ENCODE measurements at places on chromosomes 12 and 14.

DNA sequence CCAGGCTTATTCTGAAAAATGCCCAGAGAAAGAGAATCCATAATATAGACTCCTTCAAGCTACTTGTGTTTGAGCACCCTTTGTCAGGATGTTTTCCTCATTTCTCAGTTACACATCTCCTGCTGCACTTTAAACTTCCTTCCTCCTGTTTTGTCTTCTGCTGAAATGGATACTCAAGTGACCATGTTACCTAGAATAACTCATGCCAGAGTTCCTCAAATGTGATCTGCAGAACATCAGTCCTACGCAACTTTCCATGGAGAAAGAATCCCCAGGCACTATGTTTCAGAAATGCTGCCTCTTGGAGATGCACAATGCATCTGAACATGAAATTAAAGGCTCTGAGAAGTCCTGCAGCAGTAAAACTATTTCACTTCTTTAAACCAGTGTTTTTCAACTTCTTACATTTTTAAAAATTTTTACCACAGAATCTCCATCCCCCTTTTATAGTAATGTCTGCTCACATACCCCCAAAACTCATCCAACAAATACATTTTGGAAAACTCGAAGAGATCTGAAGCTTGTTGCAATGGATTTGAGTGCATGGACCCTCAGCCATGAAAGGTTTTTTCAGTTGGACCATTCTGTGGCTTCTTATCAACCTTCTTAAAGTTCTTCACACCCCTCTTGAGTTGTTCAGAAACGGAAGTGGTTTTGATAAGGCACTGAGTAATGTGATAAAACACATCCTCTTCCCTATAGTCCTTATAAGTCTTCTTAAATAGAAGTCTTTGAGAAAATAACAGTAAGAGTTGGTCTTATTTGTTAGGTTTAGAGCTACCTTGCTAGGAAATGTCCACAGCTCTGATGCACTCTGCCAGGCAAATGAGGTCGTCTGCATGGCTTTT, 84.5 kb upstream of the KCNA1 start:
- DNase-seq, result peak; percentile 52

GRCh38 chr12:13962699-13963098, 18.7 kb downstream of the GRIN2B start:
- DNase-seq, result no peak

GRCh38 chr12:54541751-54542290, 7.6 kb upstream of the PDE1B start:
- no peak for DNase-seq

DNA sequence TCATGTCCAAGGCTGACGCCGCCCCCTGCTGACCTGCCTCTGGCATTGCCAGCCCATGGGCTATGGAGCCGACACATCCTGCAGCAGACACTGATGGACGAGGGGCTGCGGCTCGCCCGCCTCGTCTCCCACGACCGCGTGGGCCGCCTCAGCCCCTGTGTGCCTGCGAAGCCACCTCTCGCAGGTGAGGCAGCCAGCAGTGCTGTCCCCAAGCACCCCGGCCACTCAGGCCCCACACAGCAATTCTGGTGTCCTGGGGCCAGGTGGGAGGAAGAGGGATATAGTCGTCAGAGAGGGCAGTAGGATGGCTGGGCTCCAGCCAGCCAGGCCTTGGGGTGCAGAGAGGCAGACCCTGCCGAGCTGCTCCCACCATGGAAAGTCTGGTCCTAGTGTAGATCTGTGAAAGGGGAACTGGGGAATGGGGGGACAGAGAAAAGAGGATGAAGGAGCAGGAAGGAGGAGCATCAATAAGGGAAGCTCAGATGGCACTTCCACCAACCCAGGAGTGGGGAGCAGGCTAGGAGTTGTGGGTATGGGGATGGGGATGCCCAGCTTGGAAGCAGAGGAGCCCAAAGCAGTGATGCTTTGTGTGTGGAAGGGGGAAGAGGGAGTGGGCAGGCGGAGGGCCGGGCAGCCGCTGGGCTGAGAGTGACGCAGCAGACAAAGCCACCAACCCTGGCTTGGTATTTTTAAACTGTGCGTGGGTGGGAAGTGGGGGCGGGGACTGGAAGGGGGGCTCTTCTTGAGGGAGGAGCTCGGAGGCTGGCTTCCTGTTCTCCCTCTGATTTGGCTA, 4.7 kb downstream of the NAB2 start:
- DNase-seq, result no peak

DNA sequence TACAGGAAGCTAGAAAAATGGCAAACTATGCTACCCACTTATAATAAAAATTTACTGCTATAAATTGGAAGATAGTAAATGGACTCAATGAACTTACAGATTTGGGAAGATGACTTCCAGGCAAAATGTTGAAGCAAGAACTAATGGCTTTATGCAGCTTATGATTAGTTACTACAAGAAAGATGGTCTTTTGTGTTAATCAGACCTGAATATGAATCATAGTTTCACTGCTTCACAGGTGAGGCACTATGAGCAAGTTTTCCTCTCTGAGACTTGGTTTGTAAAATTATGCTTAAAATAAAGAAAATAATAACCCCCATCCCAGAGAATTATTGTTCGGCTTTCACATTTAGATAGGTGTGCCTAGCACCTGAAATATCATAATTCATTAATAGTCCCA, 19.8 kb upstream of the DCN start:
- no peak for DNase-seq

- DNase-seq, result no peak
Observed at GRCh38 chr12:94638521-94638920, 11.8 kb downstream of the TMCC3 start.

DNA sequence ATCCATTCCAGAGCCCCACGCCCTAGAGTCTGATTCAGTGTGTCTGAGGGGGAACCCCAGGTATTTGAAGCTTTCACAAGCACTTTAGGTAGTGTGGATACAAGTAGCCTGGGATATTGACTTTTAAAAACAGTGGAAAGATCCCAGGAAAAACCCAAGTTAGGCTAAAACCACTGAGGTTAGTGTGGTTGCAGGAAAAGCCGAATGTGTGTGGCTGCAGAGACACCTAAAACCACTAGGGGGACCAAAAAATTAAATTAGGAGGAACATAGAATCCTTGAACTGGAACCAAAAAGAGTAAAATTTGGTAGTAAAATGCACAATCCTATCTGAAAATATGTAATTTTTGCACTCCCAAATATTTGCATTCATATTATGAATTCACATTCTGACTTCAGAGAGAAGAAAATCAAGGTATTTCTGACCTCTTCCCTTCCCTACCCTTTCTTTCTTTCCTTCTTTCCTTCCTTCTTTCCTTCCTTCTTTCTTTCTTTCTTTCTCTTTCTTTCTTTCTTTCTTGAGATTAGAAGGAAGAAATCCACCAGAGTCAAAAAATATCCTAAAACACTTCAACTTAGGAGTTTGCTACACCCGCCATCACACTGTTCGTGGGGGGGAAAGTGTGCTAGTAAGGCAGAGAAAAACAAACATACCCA, 37.8 kb downstream of the SLCO1A2 start:
- no peak for DNase-seq

- no peak for DNase-seq
Observed at GRCh38 chr14:74765721-74766120, 2.6 kb downstream of the YLPM1 start.

DNA sequence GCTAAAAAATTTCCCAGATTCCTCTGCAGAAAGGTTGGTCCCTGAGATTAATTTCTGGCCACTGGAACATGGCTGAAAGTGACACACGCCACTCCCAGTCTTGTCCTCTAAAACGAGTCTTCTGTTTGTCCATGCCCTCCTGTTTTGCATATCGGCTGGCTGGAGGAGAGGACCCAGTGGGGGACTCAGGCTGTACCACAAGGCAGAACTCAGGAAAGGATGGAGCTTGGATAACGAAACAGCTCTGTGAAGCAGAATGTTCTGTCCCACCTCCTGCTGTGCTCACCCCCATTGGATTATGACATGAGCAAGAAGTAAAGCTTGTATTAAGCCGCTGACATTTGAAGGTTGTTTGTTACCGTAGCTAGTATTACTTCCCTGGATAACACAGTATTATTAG, 856.2 kb downstream of the BCL11B start:
- no peak for DNase-seq

GRCh38 chr12:121404734-121405133, 4.8 kb downstream of the RNF34 start:
- no peak for DNase-seq

- no peak for DNase-seq
Observed at GRCh38 chr14:31283578-31284252, 76.1 kb upstream of the HECTD1 start.

- DNase-seq, result no peak
Observed at GRCh38 chr14:74932401-74932901, 9.4 kb upstream of the RPS6KL1 start.
